ENCODE measurements at places on chromosomes 3 and 15.

- DNase-seq = peak; percentile 70
These were observed 62.1 kb downstream of the CAPN7 start for GRCh38 chr3:15268033-15268631.

GRCh38 chr3:159416856-159417255, 571.8 kb upstream of the IL12A start:
- no peak for DNase-seq

- DNase-seq = no peak
These were observed 13.8 kb upstream of the MUSTN1 start for GRCh38 chr3:52848617-52849016.

- DNase-seq = no peak
These were observed 36.8 kb upstream of the NAALADL2 start for GRCh38 chr3:174822320-174822719.

DNA sequence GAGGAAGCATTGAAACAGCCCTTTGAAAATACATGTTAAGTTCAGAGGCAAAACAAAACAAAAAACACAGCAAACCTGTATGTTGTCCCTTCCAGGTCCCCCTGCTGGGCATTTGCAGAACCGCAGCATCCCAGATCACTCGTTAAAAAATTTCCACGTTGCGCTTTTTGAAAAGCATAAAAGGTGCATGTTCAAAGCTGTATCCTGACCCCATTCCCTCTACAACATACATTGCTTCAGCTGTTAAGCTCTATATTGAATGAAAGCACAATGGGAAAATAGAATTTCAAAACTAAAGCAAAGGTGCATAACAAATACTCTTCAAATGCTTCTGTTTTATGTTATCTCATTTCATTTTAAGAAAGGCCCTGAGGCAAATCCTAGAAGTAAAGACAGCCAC, 328.3 kb downstream of the THSD4 start:
- DNase-seq = peak; percentile 72

- peak; percentile 20 for DNase-seq
These were observed 2.5 kb downstream of the HACD2 start for GRCh38 chr3:123582315-123582714.

DNA sequence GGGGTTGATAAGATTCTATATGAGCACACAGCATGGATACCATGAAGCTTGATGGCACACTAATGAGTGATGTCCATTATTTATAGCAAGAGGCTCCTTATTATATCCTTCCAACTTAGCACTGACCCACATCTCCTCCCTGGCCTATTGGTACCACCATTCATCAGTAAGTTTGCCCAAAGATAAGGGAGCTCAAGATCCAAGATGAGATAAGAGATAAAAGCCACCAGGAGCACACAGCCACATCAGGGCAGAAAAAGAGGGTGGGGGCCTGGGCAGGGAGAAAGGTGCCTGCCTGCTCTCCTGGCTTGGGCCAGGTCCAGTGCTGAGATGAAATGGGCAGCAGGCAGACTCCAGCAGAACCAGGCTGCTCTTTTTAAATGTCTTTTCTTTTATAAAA, 4.4 kb upstream of the PPP1R14D start:
- no peak for DNase-seq

- DNase-seq = no peak
These were observed 134.7 kb downstream of the TMCC1 start for GRCh38 chr3:129758785-129759320.

GRCh38 chr15:76204916-76205460, 106.3 kb downstream of the ETFA start:
- DNase-seq = no peak

- DNase-seq = no peak
These were observed 787.7 kb downstream of the NAALADL2 start for GRCh38 chr3:175646865-175647264.

GRCh38 chr3:153042088-153042487, 119.9 kb upstream of the RAP2B start:
- DNase-seq = no peak

DNA sequence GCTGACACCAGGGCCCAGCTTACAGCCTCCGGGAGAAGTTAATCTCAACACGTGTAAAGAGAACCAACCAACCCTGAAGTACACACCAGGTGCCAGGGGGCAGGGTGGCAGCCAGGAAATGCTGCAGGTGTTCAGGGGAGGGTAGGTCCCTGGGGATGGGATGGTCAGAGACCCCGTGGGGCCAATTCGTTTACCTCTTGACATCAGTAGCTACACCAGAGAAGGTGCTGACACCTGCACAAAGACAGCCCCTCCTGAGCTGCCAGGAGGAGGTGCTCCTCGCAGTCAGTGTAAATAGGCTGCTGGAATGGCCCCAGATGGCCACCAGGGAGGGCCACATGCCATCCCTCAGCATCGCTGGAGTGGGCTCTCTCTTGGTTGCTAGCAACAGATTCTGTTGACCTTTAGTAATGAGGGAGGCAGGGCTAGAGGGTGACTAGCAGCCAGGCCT, 52.8 kb downstream of the CORO2B start:
- no peak for DNase-seq

DNA sequence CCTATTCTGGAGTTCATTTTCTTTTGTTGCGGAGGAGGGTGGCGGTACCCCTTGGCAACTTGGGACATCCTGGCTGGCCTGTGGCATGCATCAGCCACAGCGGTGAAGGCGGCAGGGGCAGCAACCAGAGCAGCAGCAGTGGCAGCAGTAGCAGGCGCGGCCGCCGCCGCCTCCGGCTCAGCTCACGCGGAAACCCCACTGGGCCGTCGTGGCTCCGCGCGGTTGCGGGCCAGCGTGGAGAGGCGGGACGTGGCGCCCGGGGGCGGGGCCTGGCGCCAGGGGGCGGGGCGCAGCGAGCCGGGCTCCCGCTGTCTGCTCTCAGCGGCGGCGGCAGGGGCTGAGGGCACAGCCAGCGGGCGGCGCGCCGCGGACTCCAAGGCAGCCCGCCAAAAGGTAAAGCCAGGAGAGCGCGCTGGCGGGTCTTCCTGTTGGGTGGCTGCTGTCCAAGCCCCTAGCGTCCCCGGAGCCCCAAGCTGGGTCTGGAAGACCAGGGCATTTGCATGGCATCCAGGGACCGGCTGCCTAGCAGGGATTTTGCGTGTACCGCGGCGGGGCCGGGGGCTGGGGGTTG, 334.4 kb upstream of the THRB start:
- no peak for DNase-seq

- no peak for DNase-seq
These were observed 14.1 kb downstream of the LYSMD4 start for GRCh38 chr15:99719096-99719541.

GRCh38 chr3:134083626-134084241, 54.0 kb upstream of the SLCO2A1 start:
- DNase-seq = no peak

- DNase-seq = no peak
These were observed 128.4 kb downstream of the MCTP2 start for GRCh38 chr15:94359716-94360115.

- no peak for DNase-seq
These were observed 1.4 kb downstream of the XXYLT1 start for GRCh38 chr3:195269375-195270078.

DNA sequence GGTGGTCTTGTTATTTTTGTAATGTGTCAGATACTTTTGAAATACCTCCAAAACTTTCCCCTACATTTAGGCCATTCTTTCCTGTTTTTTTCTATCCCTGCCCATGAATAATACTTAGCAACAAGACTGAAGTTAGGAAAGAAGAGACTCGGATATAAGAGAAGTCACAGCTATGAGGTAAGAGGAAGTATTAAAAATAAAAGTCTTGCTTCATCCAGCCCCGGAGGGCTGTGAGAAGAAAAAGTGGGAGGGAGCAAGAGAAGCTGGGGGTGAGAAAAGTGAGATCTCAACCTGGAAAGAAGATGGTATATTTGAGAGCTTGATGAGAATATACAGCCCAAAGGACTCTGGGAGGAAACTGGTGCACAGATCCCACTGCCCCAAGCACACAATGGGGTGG, 213.5 kb upstream of the CDIN1 start:
- no peak for DNase-seq

DNA sequence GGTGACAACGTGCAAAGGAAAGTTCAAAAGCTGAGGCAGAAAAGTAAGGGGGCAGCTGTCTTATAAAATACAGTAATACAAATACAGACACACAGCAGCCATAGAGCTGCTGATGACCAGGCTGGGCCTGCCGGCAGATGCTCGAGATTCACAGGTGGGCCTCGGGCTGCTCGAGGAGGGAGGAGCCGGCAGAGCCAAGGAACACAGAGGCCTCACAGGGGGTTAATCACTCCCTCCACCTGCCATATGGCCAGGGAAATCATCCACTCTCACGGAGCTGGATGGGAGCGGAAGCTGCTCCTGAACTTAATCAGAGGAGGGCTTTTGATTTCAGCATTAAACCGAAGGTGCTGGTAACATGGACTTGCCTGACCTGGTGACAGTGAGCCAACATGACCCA, 29.6 kb upstream of the MGLL start:
- DNase-seq = no peak

GRCh38 chr15:100230784-100231183, 111.0 kb downstream of the ADAMTS17 start:
- no peak for DNase-seq

GRCh38 chr15:71239592-71240364, 124.5 kb downstream of the THSD4 start:
- no peak for DNase-seq

GRCh38 chr15:38975282-38975990, 410.8 kb upstream of the RASGRP1 start:
- no peak for DNase-seq

All from LoVo (cell line).